ENCODE measurements at places on chromosomes 7 and 10. TPM values are rescaled to one million over a fixed set of nuclear protein-coding genes. Genes with fewer than 3 reads are reported as not detected.

CPA2 gene
- not detected for total RNA-seq

PILRA gene
- total RNA-seq: 2.2 TPM

OR2A1 gene
- 0.05 TPM for total RNA-seq

WNT8B gene
- total RNA-seq: 0.11 TPM

HOXA4 gene
- 1.0 TPM for total RNA-seq

FAM20C gene
- 13.3 TPM for total RNA-seq

CALHM2 gene
- total RNA-seq: 17.4 TPM

AKAP9 gene
- 180 TPM for total RNA-seq

GRCh38 chr7:48337012-48337621 lies 165.9 kb downstream of the ABCA13 start:
- no peak for DNase-seq

- no peak for DNase-seq
These were observed 59.4 kb downstream of the CALCR start for GRCh38 chr7:93515144-93515543.

DNA sequence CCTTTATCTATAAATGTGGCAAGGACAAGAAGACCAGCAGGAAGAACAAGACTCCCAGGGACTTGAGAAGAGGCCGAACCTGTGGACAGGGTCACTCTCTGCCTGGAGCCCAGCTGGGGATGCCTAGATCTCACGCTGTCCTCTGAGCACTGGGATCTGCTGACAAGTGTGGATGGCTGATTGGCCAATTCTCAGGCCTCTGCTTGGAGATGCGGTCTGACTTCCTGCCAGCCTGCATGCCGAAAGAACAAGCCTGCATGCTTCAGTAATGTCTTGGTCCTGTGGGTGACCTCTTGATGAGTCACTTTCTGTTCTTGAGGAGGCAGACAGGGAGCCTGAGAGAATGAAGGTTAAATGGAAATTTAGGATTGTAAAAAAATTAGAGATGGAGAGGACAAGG lies 84.7 kb downstream of the TMEM178B start:
- no peak for DNase-seq

DNA sequence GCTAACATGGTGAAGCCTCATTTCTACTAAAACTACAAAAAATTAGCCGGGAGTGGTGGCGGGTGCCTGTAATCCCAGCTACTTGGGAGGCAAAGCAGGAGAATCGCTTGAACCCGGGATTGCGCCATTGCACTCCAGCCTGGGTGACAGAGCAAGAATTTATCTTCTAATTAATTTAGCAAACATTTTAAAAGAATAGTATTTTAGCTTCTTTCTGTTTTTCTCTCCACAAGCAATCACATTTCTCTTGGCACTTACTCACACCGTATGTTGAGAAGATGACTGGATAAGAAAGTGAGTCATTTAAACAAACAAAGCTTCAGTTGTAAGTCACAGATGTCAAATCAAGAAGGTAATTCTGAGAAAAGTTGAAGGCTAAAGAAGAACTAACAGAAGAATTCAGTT lies 264.0 kb downstream of the ARL4A start:
- no peak for DNase-seq

DNA sequence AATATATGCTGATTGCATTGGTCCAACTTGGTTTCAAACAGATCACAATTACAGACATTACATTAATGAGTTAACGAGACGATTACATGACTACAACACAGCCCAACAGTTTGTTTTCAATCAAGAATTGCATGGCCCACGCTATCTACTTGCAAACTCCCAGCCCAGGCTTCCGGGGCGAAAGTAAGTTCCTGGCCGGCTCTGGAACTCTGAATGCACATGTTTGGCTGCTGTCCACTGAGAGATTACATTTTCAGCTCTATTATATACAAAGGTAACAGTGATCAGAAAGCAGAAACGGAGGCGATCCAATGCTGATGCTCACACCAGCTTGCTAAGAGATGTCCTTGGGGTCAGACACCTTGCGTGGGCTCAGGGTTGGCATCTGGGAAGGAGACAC lies 206.3 kb downstream of the FANK1 start:
- DNase-seq: no peak

DNA sequence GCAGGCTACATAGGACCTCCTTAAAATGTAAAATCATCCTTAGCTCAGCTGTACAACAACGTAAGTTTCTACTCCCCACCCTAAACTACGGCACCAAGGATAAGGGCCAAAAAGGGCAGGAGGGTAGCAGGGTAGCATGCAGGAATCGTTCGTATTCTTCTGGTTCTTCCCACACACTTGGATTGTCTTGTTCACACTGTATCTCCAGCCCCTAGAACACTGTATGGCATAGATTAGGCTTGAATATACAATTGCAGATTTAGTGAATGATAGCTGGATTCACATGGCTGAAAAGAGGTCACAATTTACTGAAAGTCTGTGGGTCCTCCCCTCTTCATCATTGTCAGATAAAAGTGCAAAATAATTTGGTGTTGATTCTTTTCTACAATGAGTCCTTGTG lies 28.2 kb upstream of the PRKAR2B start:
- no peak for DNase-seq

DNA sequence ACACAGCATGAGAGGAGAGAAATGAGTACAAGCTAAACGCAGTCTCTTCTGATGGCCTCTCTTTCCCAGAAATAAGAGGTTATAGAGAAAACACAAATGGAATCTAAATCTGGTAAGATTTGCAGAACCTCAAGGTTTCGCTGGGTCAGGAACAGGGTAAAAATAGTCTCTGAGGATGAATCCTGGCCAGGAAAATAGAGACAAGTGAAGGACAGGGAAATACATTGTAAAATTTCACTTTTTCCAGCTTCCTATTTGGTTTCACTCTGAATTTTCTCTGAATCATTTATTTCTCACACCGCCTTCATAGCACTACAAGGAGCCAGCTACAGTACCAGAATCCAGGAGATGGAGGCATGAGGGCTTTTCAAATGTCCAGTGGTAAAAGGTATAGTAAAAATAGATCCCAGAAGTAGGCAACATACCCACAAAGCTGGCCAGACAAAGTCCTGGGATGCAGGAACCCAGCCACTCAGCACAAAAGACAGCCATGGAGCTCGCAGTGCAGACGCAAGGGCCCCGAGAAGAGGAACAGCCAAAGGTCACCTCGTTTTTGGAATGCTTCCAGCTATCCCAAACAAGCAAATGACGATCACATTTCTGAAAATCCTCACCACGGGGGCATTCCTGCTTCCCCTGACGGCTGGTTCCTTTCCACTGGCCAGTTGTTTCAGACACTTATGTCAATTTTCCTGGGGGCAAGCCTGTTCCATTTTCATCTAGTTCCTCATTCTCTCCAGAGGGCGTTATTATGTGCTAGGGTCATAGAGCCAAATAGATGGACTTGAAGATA lies 21.5 kb upstream of the IKZF1 start:
- DNase-seq: no peak

DNA sequence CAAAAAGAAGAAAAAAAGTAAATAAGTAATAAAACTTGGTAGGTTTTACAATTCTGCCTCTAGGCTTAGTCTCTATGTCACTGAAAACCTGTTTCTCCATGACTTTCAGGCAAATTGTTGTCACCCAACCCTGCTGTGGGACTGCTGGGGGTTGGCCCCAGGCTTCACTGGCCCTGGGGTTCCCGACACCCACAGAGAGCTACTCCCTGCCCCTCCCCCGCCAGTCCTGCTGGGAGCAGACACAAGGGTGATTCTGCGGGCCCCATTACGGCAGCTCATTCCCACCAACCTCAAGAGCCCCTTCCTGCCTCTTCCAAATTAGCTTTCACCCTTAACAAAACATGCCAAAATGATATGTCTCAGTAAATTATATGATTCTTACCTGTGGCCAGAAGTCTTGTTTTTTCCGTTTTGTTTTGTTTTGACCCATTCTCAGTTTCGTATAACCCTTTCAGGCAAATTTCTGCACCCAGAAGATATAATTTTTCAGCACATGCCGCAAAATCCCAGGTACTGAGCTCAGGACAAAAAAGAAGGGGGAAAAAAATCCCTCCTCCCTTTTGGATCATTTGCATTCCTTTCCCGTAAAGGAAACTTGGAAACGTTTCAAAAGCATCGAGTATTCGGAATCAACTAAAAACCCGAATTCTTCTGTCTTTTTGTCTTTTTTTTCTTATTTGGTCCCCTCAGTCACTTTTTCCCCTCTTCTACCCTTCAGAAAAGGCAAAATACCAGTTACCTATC lies 27.8 kb downstream of the CHST15 start:
- DNase-seq: no peak

DNA sequence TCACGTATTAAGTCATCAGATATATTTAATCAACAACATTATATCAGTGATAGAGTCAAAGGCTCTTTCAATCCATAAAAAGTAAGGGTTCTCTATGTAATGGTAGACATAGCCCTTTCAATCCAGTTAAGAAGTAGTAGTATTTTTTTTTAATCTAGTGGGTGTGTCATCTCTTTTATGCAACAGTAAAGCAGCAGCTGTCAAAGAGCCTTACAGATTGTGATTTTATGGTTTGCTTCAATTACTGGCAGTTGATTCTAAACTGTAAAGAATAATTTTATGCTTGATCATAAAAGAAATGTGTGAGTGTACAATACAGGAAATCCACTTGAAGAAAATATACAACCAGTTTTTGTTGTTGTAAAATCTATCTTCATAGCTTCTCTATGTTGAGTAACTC lies 902.6 kb upstream of the MBL2 start:
- DNase-seq: no peak

- DNase-seq: no peak
These were observed 271.0 kb downstream of the MAD1L1 start for GRCh38 chr7:1961701-1962276.

- no peak for DNase-seq
These were observed 133.3 kb upstream of the KIF5B start for GRCh38 chr10:32189400-32190084.

DNA sequence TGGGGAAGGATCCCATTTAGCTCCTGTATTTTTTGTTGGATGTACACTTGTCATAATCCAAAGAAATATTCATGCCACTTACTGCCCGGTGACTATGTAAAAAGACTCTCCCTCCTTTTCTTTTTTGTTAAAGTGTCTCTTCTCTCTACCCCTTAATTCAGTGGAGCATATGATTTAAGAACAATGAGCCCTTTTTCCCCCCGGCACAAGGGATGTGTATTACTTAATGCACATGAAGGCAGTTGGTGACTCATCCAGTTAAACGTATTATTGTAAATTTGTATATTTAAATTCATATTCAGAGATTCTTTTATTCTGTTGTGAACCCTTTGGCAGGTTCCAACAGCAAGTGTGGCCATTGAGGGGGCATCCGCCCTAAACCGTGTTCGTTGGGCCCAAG lies 241.9 kb downstream of the SLC25A13 start:
- DNase-seq: no peak

- DNase-seq: no peak
These were observed 158.4 kb downstream of the DNAJB6 start for GRCh38 chr7:157495177-157495553.

- DNase-seq: no peak
These were observed 42.6 kb downstream of the RSBN1L start for GRCh38 chr7:77738871-77739270.

DNA sequence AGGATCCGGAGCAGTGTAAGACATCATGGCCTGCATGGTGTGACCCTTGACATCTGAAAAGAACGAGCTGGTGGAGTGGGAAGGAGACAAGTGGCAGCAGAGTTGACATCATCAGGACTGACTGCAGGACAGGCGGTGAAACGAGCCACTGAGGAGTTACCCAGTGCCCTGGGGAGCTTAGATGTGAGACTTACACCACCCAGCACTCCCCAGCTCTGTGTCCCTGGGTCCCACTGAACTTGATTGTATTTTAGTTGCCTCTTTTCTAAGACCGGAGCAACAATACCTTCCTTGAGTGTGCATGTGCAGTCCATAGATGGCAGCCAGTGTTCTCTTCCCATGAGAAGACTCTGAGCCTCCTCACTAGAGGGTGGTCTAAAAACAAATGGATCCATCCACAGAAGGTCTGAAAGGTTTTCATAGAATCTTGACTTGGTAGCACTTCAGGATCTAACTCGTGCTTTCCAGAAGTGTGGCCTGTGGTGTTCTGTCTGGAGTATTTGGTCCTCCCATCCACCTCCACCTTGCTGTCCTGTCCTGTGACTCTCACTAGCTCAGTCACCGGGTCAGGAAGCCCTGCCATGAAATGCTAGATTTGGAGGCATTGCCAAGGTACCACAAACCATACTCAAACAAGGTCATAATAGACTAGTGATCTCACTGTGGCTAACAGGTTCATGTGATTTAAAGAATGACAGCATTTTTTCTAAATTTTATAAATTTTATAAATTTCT lies 59.0 kb downstream of the IKZF1 start:
- no peak for DNase-seq

GRCh38 chr7:42159130-42159529 lies 77.9 kb downstream of the GLI3 start:
- DNase-seq: no peak

- DNase-seq: no peak
These were observed 102.2 kb upstream of the GATA3 start for GRCh38 chr10:7952266-7952665.

DNA sequence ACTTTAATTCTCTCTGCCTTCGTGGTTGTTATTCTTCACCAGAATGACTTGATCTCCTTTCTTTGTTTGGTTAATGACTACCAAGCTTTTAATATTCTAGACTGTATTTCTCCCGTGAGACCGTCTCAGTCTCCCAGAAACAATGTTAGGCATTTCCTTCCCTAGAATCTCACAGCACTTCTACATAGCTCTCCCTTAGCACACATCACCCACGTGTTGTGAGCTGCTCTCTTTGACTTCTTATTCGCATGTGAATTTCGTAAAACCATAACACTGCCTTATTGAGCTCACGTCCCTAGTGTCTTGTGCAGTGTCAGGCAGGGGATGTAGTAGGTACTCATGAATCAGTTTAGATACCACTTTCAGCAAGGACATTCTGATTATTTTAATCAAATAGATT lies 57.5 kb upstream of the MGAM2 start:
- no peak for DNase-seq

DNA sequence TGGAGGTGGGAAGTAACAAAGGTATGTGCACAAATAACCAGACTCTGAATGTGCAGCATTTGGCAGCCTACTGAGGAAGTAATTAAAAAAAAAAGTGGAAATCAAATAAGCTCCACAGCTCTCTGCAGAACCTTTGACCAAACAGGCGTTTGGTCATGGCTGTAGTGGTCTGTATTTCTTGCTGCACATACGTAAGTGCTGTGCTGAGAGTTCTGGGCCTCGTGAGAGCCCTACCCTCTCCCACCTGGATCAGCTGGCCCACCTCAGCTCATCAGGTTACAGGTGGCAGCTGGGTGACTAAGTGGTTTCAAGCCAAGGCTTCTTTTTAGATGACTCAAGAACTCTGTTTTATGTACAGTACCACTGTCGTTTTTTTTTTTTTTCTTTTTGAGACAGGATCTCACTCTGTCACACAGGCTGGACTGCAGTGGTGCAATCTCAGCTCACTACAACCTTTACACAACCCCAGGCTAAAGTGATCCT lies 178.2 kb upstream of the KLF6 start:
- DNase-seq: no peak

Data from urinary bladder (tissue), 4 donors.